Vagina (tissue), 2 donors: ENCODE measurements at places on chromosomes 7 and 10. TPM values are rescaled to one million over a fixed set of nuclear protein-coding genes. Genes with fewer than 3 reads are reported as not detected.

TSPAN13 gene
- total RNA-seq, result 13.8 TPM

GRCh38 chr10:54650547-54650946 lies 150.5 kb downstream of the PCDH15 start:
- no peak overlapping the region for H3K4me3 ChIP-seq
- no peak for DNase-seq
- H3K36me3 ChIP-seq, result no peaks in the 10 kb centered on the region
- H3K4me1 ChIP-seq, result no peaks in the 10 kb centered on the region
- H3K27ac ChIP-seq, result no peak overlapping the region
- H3K27me3 ChIP-seq, result no peaks in the 10 kb centered on the region

GRCh38 chr10:22097696-22098095 lies 94.2 kb upstream of the DNAJC1 start:
- H3K4me1 ChIP-seq, result no peaks in the 10 kb centered on the region
- no peaks in the 10 kb centered on the region for H3K36me3 ChIP-seq
- no peak overlapping the region for H3K27ac ChIP-seq

- H3K4me1 ChIP-seq, result peaks cover 28% of the 10 kb centered on the region
- no peak overlapping the region for H3K27ac ChIP-seq
- no peak for DNase-seq
Measured at GRCh38 chr10:6116806-6117205, 28.0 kb downstream of the RBM17 start.

BLNK gene
- 8.8 TPM for total RNA-seq

DNA sequence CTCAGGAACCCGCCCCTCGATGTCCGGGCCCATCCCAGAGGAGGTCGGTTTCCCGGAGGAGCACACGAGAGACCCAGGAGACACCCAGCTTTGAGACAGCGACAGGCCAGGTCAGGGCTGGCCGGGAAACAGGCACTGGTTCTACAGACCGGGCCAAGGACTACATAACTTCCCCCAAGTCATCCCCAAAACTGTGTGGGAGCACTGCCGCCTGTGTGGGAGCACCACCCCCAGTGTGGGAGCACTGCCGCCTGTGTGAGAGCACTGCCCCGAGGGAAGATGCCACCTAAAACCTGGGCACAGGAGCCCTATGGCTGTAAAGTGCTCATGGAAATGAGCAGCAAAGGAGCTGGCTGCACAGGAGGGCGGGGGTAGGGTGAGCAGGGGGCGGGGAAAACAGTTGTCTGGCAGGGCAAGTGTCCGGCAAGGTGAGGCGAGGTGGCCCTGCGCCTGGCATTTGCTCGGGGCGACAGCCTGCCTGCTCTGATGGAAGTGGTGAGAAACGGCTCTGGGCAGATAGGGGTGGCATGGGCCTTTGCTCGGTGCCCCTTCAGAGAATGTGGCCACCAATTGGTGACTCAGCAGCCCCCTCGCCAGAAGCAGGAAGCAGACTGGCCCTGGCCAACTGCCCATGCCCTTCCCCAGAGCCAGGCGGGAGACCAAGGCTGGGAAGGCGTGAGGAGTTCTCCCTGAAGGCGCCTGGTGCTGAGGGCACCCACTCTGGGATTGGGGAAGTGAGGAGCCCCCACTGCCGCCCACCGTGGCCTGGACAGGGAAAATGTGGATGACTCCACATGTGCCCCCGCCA lies 26.2 kb downstream of the PAPOLB start:
- no peak overlapping the region for H3K27ac ChIP-seq
- no peaks in the 10 kb centered on the region for H3K4me1 ChIP-seq
- DNase-seq, result no peak
- H3K36me3 ChIP-seq, result no peaks in the 10 kb centered on the region
- H3K4me3 ChIP-seq, result no peak overlapping the region

C10orf67 gene
- not detected for total RNA-seq

DNA sequence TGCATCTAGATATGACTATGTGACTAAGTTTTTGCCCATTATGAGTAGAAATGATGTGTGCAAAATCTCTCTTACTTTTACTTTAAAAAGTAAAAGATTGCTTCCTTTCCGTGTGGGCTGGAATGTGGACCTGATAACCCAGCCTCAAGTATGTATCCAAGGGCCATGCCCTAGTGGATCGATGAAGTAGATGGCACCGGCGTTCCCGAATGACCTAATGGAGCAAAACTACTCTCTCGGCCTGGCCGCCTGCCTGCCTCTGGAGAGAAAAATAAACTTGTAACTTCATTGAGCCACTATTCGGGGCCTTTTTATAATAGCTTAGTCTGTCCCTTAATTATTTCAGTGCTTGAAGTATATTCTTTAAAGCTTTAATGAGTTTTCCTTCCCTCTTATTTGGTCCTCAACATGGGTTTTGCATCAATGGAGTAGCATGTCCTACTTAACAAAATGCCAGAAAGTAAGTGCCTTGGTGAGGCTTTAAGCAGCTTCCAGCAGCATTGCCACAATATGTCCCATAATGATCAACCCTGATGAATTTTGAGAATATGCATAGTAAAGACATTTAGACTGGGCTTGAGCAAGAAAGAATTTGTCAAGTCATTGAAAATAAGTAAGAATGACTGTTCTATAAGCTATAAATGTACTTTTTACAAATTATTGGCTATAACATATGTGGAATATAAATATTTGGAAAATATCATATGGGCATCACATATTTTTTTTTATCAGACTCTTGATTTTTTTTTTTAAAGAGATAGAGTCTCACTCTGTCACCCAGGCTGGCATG lies 61.4 kb downstream of the PLXDC2 start:
- H3K36me3 ChIP-seq, result no peaks in the 10 kb centered on the region
- no peak for DNase-seq
- no peak overlapping the region for H3K4me3 ChIP-seq
- no peaks in the 10 kb centered on the region for H3K4me1 ChIP-seq
- no peak overlapping the region for H3K27ac ChIP-seq

GRCh38 chr10:64506963-64507362 lies 985.8 kb downstream of the REEP3 start:
- no peak overlapping the region for H3K27ac ChIP-seq
- H3K27me3 ChIP-seq, result no peaks in the 10 kb centered on the region
- no peaks in the 10 kb centered on the region for H3K4me1 ChIP-seq
- H3K36me3 ChIP-seq, result no peaks in the 10 kb centered on the region
- H3K4me3 ChIP-seq, result no peak overlapping the region
